ENCODE measurements at places on chromosomes 12 and 14.

- no peak for DNase-seq
Observed at GRCh38 chr12:131536337-131536736, 174.6 kb upstream of the SFSWAP start.

DNA sequence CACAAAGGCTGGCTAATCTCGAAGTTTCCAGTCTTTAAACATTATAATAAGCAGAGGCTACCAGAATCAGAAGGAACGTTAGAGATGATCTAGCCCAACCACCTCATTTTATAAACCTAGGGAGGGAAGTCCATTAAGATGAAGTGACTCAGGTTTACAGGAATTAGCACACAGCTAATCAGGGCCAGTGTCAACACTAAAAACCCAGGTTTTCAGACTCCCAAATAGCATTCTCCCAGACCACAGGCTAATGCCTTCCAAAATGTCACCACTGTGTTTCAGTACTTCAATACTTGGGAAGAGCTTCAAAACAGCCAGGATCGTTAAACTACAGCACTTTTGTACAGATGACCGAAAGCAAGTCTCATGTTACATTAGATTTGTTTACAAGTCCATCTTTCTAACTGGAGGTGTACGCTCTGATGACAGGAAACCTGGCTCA, 89.2 kb downstream of the FOXN3 start:
- no peak for DNase-seq

- DNase-seq = no peak
Observed at GRCh38 chr12:110234755-110235154, 46.3 kb upstream of the ATP2A2 start.

- DNase-seq = no peak
Observed at GRCh38 chr14:78974691-78975090, 804.5 kb downstream of the NRXN3 start.

GRCh38 chr14:56720703-56721460, 89.4 kb downstream of the OTX2 start:
- no peak for DNase-seq

DNA sequence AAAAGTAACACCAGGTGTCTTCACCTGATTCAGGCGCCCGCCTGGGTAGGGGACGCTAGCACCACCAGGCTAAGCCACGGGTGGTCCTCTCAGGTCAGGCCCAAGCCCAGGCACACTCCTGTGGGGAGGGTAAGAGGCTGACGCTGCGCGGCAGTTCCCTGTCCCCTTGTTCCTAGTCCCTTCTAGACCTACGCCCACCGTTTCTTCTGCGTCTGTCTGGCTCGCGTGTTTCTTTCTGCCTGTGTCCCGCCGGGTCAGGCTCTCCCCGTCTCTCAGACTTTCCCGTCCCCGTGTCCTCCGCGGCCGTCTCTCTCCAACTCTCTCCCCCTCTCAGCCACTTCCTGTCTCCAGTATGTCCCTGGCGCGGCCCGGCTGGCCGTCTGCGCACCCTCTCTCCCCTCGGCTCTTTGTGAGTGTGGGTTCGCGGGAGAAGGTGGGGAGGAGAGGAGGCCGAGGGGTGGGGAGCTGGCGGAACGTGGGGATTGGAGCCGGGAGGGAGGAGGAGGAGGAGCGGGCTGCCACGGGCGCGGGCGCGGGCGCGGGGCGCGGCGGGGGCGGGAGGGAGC, 3.1 kb upstream of the TNS2 start:
- no peak for DNase-seq

- DNase-seq = no peak
Observed at GRCh38 chr14:30242744-30243143, 315.1 kb upstream of the PRKD1 start.

GRCh38 chr14:68939893-68940613, 39.0 kb downstream of the ACTN1 start:
- DNase-seq = no peak

DNA sequence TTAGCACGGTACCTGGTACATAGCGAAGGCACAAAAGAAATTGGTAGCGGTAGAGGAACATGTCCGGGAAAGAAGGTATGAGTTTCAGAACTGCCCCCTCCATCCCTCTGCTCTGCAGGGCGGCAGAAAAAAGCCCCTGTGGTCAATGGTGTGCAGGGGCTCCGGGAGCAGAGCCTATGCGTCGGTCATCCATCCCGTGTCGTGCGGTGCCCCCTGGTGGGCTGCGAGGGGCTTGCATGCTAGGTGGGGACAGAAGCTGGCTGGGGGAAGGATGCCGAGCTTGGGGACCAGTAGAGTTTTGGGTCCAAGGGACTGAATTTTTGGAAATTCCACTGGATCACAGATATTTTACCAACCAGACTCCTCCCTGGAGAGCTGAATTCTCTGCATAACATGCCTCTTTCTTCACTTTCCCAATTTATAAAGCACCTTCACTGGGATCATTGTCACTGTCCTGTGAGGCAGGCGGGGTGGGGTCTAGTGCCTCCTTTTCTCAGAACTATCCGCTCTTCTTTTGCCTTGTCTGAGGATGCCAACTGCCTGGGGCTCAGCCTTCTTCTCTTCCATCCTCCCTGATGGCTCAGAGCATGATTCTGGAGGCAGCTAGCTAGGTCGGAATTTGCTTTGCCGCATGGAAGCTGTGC, 148.7 kb downstream of the SMOC1 start:
- DNase-seq = peak; percentile 24

GRCh38 chr14:56686416-56686815, 106.8 kb downstream of the TMEM260 start:
- no peak for DNase-seq

DNA sequence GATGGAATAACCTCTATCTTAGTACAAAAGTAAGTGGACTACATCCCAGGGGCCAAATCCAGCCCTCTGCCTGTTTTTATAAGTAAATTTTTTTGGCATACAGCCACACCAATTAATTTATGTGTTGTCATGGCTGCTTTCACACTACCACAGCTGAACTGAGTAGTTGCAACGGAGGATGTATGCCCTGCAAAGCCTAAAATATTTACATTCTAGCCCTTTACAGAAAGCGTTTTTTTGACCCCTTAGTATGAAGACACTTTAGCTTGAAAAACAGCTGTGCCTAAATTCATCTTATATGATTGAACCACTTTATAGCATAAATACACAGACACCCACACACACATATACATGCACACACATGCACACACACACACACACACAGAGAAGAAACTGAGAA, 501.6 kb downstream of the EGLN3 start:
- DNase-seq = no peak

DNA sequence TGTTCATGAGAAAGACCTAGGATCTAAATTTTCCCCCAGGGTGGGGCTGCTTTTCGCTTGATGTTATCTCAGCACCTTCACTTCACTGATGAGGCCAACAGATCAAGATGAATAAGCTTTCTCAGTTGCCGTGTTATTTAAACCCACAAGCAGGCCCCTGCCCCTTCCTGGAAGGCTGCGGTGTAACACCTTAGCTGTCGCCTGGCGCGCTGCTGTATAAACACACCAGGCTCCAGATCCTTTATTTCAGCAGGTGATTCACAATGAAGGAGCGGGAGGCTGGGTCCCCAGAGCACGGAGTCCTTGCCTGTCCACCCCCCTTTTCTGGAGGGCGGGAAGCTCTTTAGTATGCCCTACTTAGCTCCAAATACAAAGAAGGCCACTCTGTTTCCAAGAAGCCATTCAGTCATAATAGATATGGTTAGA, 515.4 kb downstream of the FUT8 start:
- peak; percentile 42 for DNase-seq

DNA sequence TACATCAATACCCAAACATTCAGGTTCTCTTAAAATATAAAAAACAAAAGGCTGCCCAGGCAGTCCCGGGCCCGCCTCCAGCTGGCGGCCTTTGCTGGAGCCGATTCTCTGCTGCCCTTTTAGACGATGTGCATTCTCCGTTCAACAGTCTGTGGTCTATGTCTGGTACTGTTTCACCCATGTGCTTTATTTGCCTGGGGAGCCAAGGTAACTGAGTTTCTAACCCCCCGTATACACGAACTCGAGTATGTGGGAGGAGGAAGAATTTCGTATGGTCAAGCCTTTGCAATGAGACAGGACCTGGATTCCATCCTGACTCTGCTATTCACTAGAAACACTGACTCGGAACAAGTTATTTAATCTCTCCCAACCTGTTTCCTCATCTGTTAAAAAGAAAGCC, 54.1 kb upstream of the GPR68 start:
- no peak for DNase-seq

GRCh38 chr14:101197595-101198397, 294.3 kb upstream of the RTL1 start:
- no peak for DNase-seq

GRCh38 chr14:95535226-95536021, 574 bp downstream of the GLRX5 start:
- no peak for DNase-seq

GRCh38 chr14:72965249-72965648, 39.0 kb downstream of the DCAF4 start:
- no peak for DNase-seq

GRCh38 chr12:42732908-42733411, 143.4 kb upstream of the PRICKLE1 start:
- no peak for DNase-seq

DNA sequence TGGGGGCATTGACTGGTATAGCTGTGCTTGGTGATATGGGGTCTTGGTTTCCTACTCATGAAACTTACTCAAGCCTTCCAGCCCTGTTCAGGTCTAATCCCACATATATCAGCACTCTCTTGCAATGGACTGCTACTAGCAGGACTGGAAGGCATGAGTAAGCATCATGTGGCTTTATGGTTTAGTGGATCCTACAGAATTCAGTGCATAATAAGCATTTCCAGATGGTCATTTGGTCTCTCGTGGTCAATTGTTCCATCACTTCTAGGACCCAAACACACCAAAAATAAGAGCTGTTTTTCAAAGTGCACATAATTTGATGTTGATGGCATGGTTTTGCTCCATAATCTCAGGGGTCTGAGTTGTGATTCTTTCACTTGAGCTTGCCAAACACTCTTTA, 114.4 kb downstream of the LMNTD1 start:
- no peak for DNase-seq

DNA sequence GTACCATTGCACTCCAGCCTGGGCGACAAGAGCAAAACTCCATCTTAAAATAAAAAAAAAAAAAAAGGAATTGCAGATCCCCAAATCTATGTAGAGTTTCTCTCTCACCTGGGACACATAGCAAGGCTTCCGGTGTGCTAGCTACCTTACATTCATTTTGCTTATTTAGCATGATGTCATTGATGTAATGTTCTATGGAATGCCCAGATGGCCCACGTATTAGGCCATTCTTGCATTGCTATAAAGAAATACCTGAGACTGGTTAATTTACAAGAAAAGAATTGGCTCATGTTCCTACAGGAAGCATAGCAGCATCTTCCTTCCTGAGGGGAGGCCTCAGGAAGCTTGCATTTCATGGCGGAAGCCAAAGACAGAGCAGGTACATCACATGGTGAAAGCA, 36.9 kb upstream of the A2ML1 start:
- no peak for DNase-seq

- no peak for DNase-seq
Observed at GRCh38 chr14:21614240-21614639, 20.5 kb downstream of the OR10G2 start.

- DNase-seq = no peak
Observed at GRCh38 chr12:54443446-54443845, 24.4 kb upstream of the ITGA5 start.

GRCh38 chr14:65849558-65849957, 437.0 kb downstream of the FUT8 start:
- no peak for DNase-seq

- DNase-seq = no peak
Observed at GRCh38 chr12:45547822-45548221, 181.7 kb upstream of the ARID2 start.

GRCh38 chr12:70660620-70661219, 23.5 kb upstream of the PTPRB start:
- no peak for DNase-seq

GRCh38 chr14:50719911-50720759, 52.0 kb upstream of the SAV1 start:
- DNase-seq = no peak

DNA sequence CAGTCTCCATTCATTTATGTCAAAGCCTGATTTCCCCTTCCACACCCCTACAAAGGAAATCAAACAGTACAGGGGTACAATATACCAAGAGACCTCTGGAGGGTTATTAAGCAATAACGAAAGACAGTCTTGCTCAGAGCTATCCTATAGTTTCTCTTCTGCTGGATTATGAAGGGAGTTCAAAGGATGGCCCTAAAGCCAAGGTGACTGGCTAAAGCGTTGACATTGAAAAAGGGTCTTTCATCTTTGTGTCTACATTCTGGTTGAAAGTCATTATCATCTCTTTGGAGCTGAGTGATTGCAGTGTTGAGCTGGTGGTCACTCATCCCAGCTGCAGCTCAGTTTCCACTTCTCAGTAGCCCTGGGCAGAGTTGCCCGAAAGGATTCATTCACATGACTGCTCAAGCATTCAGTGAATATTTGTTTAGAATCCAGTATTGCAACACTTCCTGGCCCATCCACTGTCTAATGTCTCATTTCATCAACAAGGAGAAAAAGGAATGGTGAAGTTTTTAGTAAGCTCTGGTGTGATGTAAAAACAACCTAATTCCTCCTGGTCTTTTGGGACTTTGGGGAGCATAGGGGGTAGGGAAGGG, 19.2 kb upstream of the TBX5 start:
- DNase-seq = no peak

- no peak for DNase-seq
Observed at GRCh38 chr12:48486679-48487078, 4.4 kb downstream of the C12orf54 start.

GRCh38 chr14:83624541-83624940, 1905.4 kb upstream of the FLRT2 start:
- DNase-seq = no peak

GRCh38 chr12:127632461-127632860, 634.5 kb upstream of the TMEM132C start:
- DNase-seq = no peak

DNA sequence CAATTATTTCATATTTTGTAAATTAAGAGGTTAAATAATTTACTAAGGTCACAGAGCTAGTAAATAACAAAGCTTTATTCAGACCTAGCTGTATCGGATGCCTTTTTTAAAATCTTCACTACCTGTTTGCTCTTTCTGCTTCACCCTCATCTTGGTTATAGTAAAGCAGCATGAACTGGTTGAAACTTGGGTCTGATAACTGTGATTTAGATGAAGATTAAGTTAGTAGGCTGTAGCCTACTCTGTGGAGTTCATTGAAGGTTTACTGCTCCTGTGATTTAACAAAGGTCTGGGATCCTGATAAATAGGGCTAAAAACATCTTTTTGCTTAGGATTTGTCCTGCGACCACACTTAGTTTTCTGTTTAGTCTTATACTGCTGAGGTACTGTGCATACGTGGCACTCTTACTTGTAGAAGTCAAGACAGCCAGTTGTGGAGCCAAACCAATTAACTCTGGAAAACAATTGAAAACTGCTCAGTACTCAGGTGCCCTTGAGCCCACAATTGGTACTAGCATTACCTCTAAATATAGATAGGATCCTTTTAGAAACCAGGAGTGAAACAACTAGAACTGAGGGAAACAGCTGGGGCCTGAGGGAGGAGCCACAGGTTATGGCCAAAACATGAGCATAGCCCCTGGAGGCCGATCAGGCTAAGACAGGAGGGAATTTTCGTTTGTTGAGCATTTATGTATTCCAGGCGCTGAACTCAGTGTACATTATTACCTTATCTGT, 2.3 kb downstream of the SPATS2 start:
- no peak for DNase-seq
